Activated B cell treated with CpG ODN at 0.5 μM for 24 hours (primary cell): ENCODE measurements at places on chromosomes 16 and 17.

DNA sequence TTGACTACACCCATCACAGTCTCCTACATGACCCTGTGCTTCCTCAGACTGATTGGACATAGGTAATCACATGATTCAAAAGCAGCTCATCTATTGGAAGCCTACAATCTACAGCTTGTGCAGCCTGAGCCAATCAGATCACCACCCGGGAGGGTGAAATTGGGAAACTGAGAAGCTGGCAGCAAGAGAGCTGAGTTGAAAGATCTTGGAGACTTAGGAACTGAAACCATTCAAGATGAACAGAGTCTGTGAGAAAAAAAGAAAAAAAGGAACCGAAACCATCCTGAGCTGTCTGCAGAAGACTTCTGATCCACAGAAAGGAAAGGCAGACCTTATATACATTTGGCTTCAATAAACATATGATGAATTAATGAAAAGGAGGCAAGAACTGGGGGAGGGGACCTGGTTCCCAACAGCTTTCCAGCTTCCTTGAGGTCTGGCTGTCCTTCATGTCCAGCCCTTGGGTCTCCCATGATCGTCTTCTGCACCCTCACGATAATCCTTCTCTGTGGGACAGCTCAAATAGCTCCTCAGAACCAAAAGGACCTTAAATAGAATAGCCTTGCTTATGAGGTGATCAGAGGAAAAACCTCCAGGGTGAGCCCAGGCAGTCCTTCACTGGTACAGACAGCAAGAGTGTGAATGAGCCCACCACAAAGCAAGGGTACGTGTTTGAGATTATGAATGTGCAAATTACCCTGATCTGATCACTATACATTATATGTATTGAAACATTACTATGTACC is 32.6 kb downstream of the PLXDC1 start:
- DNase-seq = peak; percentile 25

GRCh38 chr16:81567987-81568748 is 123.6 kb downstream of the CMIP start:
- no peak for DNase-seq

DNA sequence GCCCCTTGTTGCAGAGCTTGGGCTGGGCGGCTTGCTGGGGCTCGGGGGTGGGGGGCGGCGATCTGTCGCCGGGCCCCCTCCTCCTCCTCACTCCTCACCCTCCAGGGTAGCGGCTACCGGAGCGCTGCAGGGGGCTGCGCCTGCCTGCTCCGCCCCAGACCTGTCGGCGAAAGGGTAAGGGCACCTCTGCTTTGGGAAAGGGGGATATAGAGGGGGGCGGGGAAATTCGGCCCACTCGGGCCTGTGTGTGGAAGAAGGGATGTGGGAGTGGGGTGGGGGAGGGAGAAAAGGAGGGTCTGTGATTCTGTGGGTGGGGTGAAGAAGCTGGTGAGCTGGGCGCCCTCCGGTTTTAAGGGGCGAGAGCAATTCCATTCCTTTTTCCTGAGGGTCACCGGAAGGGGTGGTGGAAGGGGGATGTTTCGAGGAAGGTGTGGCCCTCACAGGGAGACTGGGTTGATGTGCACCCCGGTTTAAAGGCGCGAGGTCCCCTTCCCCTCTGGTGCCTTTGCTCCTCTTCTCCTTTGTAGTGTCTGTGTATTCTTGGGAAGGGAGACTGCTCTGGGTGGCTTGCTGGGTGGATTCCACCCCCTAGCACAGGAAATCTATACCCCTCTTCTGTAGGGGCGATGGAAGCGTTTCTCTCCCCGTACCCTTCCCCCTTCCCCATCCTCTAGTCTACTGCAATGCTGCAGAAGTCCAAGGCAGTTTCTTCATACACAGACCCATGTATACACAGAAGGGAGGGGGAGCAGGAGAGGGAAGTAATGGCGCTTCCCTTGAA is 878 bp downstream of the TAOK1 start:
- no peak for DNase-seq

- DNase-seq = no peak
These were observed 13.4 kb downstream of the CASC3 start for GRCh38 chr17:40153603-40154236.

DNA sequence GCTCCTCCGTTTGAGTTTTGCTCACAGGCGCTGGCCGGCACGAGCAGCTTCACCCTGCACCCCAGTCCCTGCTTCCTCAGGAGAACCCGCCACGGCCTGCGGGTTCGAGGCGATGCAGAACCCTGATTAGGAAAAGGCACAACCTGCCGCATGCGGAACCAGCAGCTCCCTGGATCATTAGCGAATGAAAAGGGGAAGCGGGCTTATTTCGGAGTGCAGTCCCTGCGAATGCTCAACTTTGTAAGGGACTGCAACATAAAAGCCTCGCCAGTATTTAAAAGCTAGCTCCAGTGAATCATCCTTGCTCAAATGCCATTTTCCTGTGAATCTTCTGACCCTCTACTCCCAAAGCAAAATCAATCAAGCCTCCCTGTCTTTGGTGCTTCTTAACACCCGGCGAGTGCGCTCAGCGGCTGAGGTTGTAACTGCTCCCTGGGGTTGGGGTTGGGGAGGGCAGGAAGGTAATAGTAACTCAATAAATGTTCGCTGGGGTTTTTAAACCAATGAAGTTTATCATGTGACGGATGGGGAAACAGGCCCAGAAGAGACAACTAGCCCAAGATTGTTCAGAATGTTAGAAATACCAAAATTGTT is 678 bp upstream of the AKAP10 start:
- no peak for DNase-seq

GRCh38 chr16:88614818-88615580 is 23.4 kb upstream of the IL17C start:
- DNase-seq = no peak

DNA sequence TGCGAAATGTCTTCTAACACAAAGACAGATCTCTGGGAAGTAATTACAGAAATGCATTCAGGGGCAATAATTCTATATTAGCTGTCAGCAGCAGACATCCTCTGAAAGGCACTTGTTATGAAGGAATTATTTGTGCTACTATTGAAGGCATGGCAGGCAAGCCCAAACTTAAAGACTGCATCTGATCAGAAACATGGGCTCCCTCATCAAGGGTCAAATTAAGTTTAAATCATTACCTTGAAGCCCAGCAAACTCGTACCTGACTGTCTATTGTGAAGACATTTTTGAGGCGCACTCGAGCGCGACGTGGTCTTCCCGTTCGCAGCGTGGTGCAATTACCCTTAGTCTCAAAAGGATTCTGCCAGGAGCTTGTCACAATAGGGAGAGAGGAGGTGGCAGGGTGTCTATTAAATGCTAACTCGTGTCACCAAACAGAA is 110.6 kb downstream of the ZNF423 start:
- no peak for DNase-seq
